ENCODE measurements at places on chromosomes 1 and 21. TPM values are rescaled to one million over a fixed set of nuclear protein-coding genes. Genes with fewer than 3 reads are reported as not detected.

The CNTN2 gene
- 0.08 TPM for polyA plus RNA-seq

The EIF4G3 gene
- polyA plus RNA-seq = 16.5 TPM

DNA sequence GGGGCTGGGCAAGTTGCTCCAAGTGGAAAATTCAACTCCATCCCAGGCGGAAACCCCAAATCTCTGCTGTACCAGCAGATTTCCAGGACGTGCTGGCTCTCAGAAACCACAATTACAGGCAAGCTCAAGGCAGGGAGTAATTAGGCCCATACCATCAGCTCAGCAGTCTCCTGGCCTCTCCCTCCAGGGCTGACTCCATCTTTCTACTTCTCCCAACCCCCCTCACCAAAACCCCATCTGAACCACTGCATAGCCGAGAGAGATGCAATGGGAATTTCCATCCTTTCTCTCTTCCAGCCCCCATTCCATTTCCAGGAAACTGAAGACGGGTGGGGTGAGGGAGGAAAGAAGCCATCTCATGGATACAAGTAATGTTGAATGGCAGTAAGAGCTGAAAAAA lies 41.2 kb downstream of the ARHGEF11 start:
- no peak for DNase-seq

GRCh38 chr1:23421753-23422240 lies 2.8 kb downstream of the TCEA3 start:
- DNase-seq = peak; percentile 71

DNA sequence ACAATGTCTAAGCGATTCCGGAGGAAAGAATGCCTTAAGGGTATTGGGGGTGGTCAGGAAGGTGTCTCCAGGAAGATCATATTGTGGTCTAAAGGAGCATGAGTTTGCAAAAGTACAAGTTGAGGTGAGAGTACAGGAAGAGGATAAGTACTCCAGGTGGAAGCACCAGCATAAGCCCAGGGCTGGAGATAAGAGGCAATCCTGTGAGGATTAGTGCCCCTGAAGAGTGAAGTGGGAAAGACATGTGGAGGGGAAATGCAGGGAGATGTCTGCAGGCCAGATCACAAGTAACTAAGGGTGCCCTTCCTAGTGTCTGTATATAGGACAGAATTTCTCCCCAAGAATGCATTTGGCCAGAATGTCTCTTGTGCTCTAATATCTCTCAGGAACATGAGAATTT lies 188.3 kb upstream of the DPT start:
- no peak for DNase-seq
